ENCODE measurements at places on chromosomes 13 and 19.

GRCh38 chr13:39484506-39485313 lies 118.3 kb downstream of the LHFPL6 start:
- no peak for DNase-seq

DNA sequence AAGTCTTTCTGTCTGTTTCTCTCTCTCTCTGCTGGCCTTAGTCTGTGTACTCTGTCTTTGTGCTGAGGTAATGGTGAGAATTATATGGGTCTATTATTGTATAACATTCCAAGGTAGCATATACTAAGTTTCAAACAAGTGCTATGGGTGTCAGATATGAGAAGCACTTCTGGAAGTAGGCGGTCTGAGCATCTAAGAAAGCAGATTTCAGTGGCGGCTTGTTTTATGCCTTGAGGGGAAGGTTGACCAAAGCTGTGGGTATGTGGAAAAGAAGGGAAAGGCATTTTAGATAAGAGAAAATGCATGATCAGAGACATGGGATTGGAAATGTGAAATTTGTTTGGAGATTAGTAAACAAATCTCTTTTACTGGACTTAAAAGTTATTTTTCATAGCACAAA lies 348.5 kb downstream of the RFC3 start:
- no peak for DNase-seq

- DNase-seq = no peak
These were observed 16.1 kb upstream of the SLC15A1 start for GRCh38 chr13:98768522-98768921.

- no peak for DNase-seq
These were observed 125.4 kb upstream of the ZNF507 start for GRCh38 chr19:32219881-32220472.

- no peak for DNase-seq
These were observed 79.1 kb upstream of the MLNR start for GRCh38 chr13:49140910-49141611.

- DNase-seq = no peak
These were observed 40.5 kb downstream of the GATAD2A start for GRCh38 chr19:19445911-19446361.

- peak; percentile 66 for DNase-seq
These were observed at the start of gene MIDN for GRCh38 chr19:1248139-1248785. Gene MIDN, plus strand, starts transcription at chr19:1248583. Its CDS starts 1,714 bp downstream, at chr19:1250297.

GRCh38 chr19:7063339-7063738 lies 4.9 kb upstream of the MBD3L3 start:
- no peak for DNase-seq

GRCh38 chr13:32895296-32895695 lies 120.9 kb upstream of the KL start:
- DNase-seq = no peak

- no peak for DNase-seq
These were observed 66.7 kb upstream of the LRCH1 start for GRCh38 chr13:46486270-46486669.

- no peak for DNase-seq
These were observed 390.4 kb upstream of the GPC6 start for GRCh38 chr13:92836171-92836570.

GRCh38 chr13:100394005-100394695 lies 194.4 kb downstream of the GGACT start:
- no peak for DNase-seq

DNA sequence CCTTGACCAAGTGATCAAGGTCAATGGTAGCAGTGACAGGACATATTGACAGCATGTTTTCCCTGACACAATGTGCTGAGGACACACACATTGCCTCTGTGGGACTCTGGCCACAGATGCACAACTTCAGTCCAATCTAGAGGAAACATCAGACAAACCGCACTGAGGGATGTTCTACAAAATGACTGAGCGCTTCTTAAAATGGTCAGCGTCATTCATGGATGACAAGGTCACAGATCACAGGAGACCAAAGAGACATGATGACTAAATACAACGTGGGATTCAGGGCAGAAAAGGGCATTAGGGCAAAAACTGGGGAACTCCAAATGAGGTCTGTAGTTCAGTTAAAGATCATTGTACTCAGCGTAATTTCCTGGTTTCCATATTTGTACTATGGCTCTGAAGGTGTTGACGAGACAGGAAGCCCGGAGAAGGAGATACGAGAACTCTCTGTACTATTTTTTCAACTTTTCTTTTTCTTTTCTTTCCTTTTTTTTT lies 20.6 kb downstream of the PBX4 start:
- peak; percentile 73 for DNase-seq

- no peak for DNase-seq
These were observed 363.5 kb downstream of the PCDH20 start for GRCh38 chr13:61052175-61052574.

- no peak for DNase-seq
These were observed 17.7 kb downstream of the HPN start for GRCh38 chr19:35059006-35059798.

DNA sequence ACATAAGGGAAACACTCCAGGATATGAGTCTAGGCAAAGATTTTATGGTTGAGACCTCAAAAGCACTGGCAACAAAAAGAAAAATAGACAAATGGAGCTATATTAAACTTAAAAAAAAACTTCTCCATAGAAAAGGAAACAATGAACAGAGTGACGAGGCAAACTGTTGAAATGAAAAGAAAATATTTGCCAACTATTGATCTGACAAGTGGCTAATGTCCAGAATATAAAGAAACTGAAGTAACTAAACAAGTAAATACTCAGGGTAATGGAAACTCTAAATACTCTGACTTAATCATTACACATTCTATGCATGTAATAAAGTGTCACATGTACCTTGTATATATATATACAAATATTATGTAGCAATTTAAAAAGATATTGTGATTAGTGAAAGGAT lies 562.5 kb downstream of the GPC5 start:
- no peak for DNase-seq

- no peak for DNase-seq
These were observed 198.1 kb downstream of the FGF14 start for GRCh38 chr13:102203718-102204117.

- DNase-seq = no peak
These were observed 719.1 kb downstream of the UQCRFS1 start for GRCh38 chr19:28493884-28494283.

DNA sequence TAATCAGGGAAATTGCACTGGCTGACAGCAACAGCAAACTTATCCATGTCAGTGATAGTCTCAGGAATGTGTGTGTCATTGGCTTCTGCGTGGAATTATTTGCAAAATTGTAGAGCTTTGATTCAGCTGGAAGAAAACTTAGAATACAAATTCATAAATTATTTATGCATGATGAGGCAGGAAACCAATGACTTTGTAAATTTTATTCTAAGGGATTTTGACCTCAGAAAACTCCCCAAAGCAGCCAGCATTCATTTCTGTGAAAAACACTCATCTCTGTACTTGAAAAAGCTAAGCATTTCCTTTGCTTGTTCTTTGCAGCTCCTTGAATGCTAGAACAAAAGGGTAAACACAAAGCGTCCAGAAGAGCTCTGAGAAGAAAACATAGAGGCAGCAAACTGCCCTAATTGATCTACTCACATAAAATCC lies 162.4 kb downstream of the DCT start:
- DNase-seq = no peak
